NK-92 treated with Interleukin-12 subunit alpha and Interleukin-12 subunit beta, amount 100 ng/mL, for 24 hours (cell line): ENCODE measurements at places on chromosomes 5 and 9.

DNA sequence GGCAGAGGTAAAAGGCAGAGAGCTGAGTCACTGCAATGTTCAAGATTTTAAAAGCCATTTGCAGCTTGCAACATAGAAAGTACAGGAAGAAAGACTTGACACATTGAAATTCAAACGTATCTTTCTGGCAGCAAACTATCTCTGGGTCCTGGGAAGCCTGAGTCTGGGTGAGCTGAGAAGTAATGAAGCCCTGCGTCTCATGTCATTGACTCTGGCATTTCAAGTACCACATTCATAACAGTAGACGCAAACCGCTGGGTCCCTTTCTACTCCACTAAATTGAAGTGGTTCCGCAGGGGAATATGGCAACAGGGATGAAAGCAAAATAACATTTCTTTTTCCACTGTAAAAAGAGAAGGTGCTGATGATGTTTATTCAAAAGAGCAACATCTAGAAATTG, 694.3 kb downstream of the BRINP1 start:
- no peak for DNase-seq

GRCh38 chr9:87567983-87568382, 70.3 kb downstream of the DAPK1 start:
- no peak for DNase-seq

GRCh38 chr5:125823572-125823971, 599.6 kb upstream of the GRAMD2B start:
- no peak for DNase-seq

DNA sequence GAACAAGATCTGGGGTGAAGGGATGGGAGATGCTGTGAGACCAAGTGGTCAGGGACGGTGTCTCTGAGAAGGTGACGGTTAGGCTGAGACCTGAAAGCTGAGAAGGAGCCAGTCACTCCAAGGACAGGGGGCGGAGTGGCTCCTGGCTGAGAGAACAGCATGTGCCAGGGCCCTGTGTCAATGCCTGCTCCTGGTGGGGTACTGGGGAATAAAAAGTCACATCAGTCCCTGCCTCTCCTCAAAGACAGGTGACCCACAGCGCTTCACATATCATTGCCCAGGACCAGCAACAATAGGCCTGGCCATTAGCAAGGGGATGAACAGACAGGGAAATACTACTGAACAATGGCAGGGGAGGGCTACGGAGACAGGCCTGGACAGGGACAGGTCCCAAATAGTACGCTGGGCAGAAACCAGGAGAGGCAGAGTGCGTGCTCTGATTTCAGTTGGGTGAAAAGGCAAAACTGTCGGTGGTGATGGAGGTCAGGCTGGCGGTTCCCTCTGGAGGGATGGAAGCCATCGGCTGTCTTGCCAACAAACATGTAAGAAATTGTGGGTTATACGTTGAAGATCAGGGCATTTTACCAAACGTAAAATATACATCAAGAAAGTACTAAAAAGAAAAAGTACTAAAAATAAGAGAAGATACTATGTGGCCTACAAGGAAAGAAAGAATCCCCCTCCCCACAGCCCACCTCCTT, 64.3 kb downstream of the C9orf50 start:
- no peak for DNase-seq

DNA sequence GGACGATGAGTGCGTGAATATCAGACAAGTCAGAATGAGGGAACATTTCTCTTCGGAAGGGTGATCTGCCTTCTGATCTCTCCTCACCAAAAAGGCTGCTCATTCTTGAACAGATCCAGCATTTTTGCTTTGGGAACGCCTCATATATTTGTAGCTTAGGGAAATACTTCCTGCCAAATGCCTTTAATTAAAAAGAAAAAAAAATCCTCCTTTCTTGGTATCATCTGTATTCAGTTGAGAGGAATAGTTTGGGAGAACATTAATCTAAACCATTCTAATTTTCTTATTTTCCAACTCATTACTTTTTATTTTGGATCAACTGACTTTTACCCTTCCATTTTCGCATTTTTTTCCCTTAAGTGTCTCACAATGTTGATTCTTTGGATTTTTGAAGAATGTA, 163.4 kb downstream of the SNX18 start:
- DNase-seq: no peak

GRCh38 chr9:116342061-116342460, 188.5 kb downstream of the PAPPA start:
- DNase-seq: no peak

GRCh38 chr5:10689391-10690081, 71.5 kb downstream of the DAP start:
- DNase-seq: no peak

DNA sequence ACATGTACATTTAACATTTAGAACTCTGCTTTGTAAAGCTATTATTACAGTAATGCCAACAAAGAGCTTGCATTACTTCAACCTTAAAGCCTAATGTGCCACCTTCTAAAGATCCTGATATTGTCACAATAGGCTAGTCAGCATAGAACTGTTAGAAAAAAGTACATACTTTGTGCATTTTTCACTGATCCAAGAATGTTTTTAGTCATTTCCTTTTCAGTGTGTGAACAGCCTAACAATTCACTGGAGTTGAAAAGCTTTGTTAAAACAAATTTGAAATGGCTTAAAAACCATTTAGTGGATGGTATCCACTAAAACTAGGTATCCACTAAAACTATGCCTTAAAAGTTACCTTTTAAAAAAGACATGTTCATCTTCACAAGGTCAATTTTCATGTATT, 4.5 kb downstream of the RPS6 start:
- DNase-seq: no peak

GRCh38 chr9:70107558-70107957, 63.9 kb downstream of the MAMDC2 start:
- no peak for DNase-seq

GRCh38 chr9:136310273-136311030, 6.6 kb upstream of the CCDC187 start:
- DNase-seq: no peak

DNA sequence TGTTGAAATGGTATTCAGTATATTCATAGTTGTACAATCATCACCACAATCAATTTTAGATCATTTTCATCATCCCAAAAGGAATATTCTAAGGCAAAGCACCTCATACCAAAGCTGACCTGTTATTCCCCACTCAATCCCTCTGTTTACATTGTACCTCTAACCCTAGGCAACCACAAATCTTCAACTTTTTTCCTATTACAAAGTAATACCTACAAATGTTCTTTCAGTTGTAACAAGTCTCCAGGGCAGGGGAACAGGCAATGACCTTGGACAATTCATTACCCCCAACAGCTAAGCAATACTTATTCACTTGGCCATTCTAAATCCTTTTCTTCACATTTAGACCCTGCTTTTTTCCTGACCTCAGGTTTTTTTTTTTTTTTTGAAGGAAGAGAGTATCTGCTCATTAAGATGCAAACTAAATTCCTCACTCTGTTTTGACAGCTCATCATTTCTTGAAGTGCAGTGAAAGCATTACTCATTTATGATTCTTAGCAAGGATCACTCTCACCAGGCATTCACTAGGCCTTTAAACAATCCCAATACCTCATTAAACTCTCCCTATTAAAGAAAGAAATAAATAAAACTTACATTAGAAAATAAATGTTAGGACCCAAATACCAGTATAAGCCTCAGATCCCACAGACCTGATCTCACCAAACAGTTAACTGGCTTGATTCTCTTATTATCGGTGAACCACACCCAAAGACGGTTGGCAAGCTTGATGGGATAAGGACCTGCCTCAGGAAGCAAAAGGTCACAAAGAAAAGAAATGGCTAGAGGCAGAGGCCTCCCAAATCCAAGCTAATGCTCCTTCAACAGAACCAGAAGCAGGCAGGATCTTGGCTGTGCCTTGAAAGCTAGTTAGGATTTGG, 15.3 kb downstream of the MTMR12 start:
- no peak for DNase-seq

DNA sequence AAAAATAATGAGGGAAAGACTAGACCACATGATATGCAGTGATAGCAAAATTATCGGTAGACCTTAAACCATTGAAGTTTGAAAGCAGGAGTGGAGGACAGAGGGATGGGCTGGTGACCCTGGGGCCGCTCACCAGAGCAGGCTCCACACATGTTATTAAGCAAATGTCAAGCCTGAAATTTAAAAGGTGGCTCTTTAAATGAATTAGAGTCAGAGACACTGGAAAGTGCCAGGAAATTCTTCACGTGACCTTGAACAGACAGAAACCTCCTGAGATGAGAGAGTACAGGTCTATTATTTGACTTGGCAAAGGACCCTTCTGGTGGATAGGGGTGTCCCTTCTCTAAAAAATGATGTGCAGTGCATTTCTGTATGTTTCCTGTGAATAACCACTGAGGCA, 111.0 kb upstream of the CPEB4 start:
- no peak for DNase-seq

GRCh38 chr5:97181856-97182545, 1.0 kb downstream of the RIOK2 start:
- no peak for DNase-seq

DNA sequence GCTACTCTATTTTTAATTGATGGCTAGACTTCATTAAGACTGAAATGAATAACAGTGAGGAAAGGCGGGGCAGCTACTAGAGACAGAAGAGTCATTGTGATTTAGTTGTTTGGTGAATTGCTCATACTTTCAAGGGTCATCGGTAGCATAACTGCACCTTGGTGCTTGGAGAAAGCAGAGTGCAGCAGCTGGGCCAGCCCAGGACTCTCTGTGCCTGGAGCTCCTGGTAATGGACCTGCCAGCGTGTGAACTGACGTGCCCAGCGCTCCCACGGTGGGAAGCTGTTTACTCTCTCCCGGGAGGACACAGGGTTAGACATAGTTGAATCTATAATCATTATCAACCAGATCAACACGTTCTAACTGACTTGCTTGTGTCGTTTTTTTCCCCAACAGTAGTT, 42.9 kb downstream of the LURAP1L start:
- no peak for DNase-seq

DNA sequence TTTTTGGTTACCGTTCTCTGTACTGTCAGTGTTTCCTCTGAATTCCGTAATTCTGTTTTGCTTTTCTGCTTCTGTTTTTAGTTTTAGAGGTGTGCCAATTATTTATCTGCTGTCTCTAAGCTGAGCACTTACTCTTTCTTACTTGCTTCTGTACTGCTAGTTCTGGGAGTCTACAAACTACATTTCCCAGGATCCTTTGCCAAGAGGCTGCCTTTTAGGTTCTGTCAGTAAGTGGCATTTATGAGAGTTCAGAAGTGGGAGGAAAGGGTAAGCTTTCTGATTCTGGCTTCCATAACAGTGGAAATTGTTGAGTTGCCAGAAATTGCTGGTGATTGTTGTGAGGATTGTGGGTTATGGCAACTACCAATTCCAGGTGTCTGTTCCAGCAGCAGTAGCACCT, 102.4 kb downstream of the OSTF1 start:
- DNase-seq: no peak

- DNase-seq: no peak
These were observed 36.5 kb upstream of the EGFL7 start for GRCh38 chr9:136626066-136626725.

- no peak for DNase-seq
These were observed 824 bp downstream of the TMEM245 start for GRCh38 chr9:109118808-109119438.

GRCh38 chr5:124908581-124909451, 162.4 kb upstream of the ZNF608 start:
- no peak for DNase-seq

DNA sequence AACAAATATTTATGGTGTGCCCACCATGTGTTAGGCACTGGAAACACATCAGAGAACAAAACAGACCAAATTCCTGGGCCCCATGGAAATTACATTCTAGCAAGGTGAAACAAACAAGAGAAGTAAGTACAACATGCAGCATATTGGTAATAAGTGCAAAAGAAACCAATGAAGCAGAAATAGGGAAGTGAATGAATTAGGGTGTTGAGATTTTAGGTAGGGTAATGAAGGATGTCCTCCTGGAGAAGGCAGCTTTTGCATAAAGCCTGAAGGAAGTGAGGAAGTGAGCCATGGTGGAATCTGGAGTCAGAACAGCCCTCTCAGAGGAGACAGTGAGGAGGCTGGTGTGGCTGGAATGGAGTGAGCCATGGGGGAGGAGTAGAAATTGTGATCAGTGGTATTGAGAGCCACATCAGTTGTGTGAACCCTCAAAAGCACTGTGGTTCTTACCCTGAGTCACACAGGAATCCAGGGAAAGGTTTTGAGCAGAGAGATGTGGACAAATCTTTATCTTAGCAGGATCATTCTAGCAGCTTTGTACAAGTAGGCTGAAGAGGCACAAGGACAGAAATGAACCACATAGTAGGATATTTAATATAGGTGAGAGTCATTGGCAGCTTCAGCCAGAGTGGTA, 52.7 kb upstream of the ARL15 start:
- DNase-seq: no peak

- no peak for DNase-seq
These were observed 62.0 kb downstream of the BHMT start for GRCh38 chr5:79173626-79174025.
